ENCODE measurements at places on chromosomes 5 and 9. TPM values are rescaled to one million over a fixed set of nuclear protein-coding genes. Genes with fewer than 3 reads are reported as not detected.

The MIGA2 gene
- polyA plus RNA-seq: 12.8 TPM

The NACC2 gene
- polyA plus RNA-seq: not detected

The RAI14 gene
- polyA plus RNA-seq: 2.4 TPM

The MSANTD3 gene
- polyA plus RNA-seq: 2.3 TPM

The FAM153A gene
- 0.35 TPM for polyA plus RNA-seq

The PCDHGB6 gene
- not detected for polyA plus RNA-seq

The CCL27 gene
- not detected for polyA plus RNA-seq

The NMUR2 gene
- polyA plus RNA-seq: not detected

The TMC1 gene
- not detected for polyA plus RNA-seq

The DOLK gene
- polyA plus RNA-seq: 10.4 TPM

The DROSHA gene
- 15.4 TPM for polyA plus RNA-seq

The KCNV2 gene
- 0.14 TPM for polyA plus RNA-seq

The MRPS30 gene
- polyA plus RNA-seq: 72.7 TPM

The ANKRD31 gene
- polyA plus RNA-seq: 0.05 TPM

The SLC34A1 gene
- polyA plus RNA-seq: not detected

The ZFP2 gene
- polyA plus RNA-seq: 2.1 TPM

The RAB24 gene
- polyA plus RNA-seq: 42.1 TPM

The DPH7 gene
- polyA plus RNA-seq: 53.9 TPM

The THBS4 gene
- not detected for polyA plus RNA-seq

The SGCD gene
- polyA plus RNA-seq: not detected

The ZFP37 gene
- polyA plus RNA-seq: 1.7 TPM

The PTCD2 gene
- polyA plus RNA-seq: 4.8 TPM

The ITK gene
- polyA plus RNA-seq: 0.38 TPM

The GABRA6 gene
- not detected for polyA plus RNA-seq

The SLC23A1 gene
- polyA plus RNA-seq: not detected

The NUTM2G gene
- not detected for polyA plus RNA-seq

The SAXO1 gene
- polyA plus RNA-seq: not detected

The IL13 gene
- not detected for polyA plus RNA-seq

The ARHGEF37 gene
- not detected for polyA plus RNA-seq

The SPATA31D4 gene
- polyA plus RNA-seq: not detected

The STX17 gene
- 9.4 TPM for polyA plus RNA-seq

The TMEM232 gene
- 1.8 TPM for polyA plus RNA-seq

The PRRT1B gene
- not detected for polyA plus RNA-seq

The NEUROG1 gene
- not detected for polyA plus RNA-seq

The NIPBL gene
- 47.4 TPM for polyA plus RNA-seq

The TMEFF1 gene
- polyA plus RNA-seq: not detected

The PTGS1 gene
- polyA plus RNA-seq: 37.6 TPM

The FOXI1 gene
- not detected for polyA plus RNA-seq

The ZER1 gene
- polyA plus RNA-seq: 32.9 TPM

The ACOT12 gene
- polyA plus RNA-seq: not detected

The ADAMTS6 gene
- 0.49 TPM for polyA plus RNA-seq

The TTLL11 gene
- polyA plus RNA-seq: 4.4 TPM

Data from naive B cell (primary cell).